ENCODE measurements at places on chromosomes 1 and 21.

DNA sequence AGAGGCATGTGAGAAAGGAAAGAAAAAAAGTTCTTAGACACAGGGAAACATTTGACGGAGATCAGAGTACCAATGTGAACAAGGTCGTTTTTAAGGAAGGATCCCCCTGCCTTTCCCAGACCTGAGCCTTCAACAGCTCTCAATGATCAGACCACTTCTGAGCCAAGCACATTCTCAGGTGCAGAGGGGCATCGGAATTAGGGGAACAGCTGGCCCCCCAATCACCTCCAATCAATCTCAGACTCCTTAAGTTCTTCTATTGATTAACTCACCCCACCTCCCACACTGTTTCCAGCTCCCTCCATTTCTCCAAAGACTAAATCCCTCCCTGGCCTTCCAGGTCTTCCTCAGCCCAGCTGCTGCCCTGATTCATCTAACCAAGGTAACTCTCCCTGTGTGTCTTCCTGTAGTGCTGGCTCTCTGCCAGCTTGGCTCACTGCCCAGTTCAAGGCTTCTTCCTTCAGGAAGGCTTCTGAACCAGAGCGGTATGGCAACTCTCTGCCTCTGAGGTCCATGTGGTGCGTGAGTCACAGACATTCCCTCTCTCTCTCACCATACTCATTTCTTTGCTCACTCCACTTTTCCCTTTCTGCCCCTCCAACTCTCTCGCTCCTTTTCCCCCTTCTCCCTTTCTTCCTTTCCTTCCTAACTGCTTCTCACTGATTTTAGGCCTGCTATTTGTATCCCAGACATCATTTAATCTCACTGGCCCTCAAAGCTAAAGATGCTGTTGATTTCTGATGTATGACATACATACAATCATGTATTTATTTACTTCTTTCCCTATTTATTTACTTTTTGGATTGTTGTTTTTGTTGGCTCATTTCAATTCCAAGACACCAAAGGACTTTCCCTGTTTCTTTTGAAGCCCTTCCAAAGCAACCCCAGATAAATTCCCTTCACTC lies 18.1 kb downstream of the CFAP45 start:
- peak; percentile 97 for DNase-seq

DNA sequence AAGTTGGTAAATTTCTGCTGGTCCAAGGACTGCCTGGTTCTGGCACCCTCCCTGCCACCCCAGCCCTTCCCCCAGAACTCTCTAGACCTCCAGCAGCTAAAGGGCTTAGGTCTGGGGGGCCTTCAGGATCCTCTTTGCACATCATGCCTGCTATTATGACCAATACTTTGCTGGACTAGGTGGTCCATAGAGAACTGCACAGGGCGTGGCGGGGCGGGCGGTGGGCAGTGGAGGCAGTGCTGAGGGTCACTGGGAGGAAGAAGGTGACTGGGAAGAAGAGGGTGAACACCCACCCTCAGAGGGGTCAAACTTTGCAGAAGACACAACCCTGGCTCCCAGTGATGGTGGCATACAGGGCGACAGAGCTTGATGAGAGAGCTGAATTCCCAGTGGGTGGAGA lies 18.2 kb downstream of the CDK18 start:
- DNase-seq, result no peak

- no peak for DNase-seq
Observed at GRCh38 chr1:85058311-85058710, 10.0 kb upstream of the MCOLN3 start.

DNA sequence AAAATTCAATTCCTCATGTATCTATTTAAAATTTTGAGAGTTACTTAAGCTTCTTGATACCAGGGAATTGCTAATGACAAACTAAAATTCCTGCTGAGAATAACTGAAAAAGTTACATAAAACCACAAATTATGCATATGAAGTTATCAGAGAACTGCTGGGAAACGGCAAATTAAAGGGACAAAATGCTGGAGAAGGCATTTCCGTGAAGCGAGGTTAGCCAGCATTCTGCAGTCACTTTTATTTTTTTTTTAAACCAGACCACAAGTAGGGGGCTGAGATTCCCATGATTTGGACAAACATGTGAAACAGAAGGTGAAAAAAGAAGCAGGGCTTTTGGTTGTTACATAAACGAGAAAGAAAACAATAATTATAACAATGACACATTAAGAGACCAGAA lies 737.6 kb upstream of the CHRM3 start:
- DNase-seq, result no peak

GRCh38 chr1:186022184-186022583 lies 288.0 kb downstream of the HMCN1 start:
- DNase-seq, result no peak

DNA sequence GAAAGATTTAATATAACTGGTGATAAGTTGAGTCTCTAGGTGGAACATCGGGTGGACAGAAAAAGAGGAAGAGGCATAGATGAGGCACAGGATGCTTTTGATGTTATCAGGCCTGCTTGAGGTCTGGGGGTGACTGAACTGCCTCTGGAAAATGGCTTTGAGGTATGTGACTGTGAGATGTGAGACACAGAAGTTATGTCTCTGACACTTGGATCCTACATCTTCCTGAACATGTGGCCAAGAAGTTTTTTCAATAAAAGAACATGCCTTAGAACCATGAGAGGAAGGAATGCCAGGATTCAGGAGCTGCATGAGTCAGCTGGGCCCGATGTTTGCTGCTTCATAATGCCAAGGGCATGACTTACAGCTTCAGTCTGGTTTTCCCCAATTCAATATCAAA lies 11.5 kb upstream of the AIM2 start:
- DNase-seq, result peak; percentile 87

DNA sequence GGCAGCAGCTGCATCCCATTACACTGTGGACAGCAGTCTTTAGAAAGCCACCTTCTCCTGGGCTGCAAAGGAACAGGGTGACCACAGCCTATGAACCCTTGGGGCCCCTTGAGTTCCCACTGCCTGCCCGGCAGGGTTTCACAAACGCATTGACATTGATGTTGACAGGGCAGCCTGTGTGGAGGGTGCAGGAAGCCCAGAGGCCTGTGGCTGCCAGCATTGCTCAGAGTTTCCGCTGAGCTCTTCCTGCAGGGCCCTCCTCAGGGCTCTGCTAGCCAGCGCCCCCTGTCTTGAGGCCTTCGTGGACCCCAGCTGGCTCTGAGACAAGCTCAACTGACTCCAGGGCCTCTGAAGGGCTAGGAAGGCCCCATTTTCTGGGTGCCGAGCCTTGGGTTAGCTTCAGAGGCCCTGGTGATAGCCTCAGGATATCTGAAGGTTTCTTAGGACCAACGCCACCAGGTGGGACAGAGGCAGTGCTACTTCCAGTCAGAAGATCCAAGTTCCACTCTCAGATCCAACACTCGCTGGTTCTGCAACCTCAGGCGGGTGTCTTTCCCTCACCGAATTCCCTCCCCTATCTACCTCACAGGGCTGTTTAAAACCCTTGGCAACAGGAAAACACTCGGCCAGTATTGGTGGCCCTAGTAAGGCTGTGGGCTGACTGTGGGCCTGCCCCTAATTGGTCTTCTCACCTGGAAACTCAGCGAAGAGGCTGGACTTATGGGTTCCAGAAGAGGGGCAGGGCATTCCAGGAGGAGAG lies 27.2 kb upstream of the EPS8L3 start:
- no peak for DNase-seq

GRCh38 chr1:208534599-208534897 lies 290.4 kb upstream of the PLXNA2 start:
- no peak for DNase-seq

- DNase-seq, result peak; percentile 5
Observed at GRCh38 chr1:22808676-22809483, 98.2 kb downstream of the EPHB2 start.

DNA sequence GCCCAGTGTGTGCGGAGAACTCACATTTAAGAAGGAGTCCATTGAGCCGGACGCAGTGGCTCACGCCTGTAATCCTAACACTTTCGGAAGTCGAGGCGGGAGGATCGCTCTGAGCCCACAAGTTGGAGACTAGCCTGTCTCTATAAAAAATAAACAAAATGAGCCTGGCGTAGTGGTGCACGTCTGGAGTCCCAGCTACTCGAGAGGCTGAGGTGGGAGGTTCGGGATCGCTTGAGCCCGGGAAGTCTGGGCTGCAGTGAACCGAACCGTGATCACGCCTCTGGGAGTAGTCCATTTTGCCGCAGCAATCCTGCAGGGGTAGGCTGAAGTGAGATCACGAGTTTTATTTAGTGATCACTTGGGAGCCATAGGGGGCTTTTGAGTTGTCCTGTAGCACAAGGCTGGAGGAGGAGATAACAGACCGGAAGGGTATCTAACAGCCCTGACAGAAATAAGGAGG lies 497 bp upstream of the FUCA1 start:
- no peak for DNase-seq

GRCh38 chr1:151976858-151977257 lies 16.8 kb downstream of the S100A10 start:
- no peak for DNase-seq

GRCh38 chr1:229019663-229020271 lies 251.1 kb upstream of the RAB4A start:
- DNase-seq, result no peak

DNA sequence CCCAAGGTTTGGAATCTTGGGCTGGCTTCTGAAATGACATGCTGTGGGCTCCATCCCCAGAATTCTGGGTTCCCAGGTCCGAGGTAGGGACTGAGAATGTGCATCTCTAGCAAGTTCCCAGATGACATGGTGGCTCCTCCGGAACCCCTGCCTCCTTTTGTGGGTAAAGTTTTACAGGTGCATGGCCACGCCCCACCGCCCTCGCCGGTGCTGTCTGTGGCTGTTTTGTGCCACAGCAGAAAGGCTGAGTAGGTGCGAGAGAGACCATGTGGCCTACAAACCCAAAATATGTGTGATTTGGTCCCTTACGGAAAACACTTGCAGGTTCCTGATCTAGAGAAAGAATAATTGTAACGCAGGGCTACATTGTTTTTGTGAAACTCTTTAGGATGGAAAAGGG lies 30.9 kb downstream of the SKI start:
- DNase-seq, result no peak

GRCh38 chr21:16280686-16281091 lies 550.9 kb downstream of the USP25 start:
- DNase-seq, result no peak

DNA sequence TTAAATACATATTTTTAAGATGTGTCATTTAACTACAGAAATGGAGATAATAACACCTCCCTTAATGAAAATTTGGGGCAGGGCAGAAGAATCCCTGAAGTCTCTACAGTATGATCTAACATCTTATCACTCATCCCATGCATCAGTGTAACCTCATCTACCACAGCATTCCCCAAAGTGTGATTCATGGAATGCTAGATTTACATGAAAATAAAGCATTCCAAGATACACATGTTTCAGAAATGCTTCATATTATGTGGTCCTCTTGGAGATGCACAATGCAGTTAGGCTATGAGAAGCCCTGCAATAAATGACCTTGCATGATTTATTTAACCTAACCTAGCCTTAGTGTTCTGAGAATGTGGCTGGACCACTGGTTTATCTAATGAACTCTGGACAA lies 166.9 kb upstream of the SYT6 start:
- DNase-seq, result peak; percentile 93

GRCh38 chr1:154759196-154759595 lies 110.9 kb downstream of the KCNN3 start:
- no peak for DNase-seq

DNA sequence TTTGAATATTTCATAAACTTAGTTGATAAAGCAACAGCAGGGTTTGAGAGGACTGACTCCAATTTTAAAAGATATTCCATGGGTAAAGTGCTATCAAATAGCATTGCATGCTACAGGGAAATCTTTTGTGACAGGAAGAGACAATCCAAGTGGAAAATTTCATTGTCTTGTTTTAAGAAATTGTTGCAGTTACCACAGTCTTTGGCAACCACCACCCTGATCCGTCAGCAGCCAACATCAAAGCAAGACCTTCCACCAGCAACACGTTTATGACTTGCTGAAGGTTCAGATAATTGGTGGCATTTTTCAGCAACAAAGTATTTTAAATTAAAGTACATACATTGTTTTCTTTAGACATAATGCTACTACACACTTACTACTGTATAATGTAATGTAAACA lies 47.8 kb downstream of the ADGRL4 start:
- no peak for DNase-seq

GRCh38 chr1:215215846-215216245 lies 133.3 kb downstream of the KCNK2 start:
- no peak for DNase-seq

DNA sequence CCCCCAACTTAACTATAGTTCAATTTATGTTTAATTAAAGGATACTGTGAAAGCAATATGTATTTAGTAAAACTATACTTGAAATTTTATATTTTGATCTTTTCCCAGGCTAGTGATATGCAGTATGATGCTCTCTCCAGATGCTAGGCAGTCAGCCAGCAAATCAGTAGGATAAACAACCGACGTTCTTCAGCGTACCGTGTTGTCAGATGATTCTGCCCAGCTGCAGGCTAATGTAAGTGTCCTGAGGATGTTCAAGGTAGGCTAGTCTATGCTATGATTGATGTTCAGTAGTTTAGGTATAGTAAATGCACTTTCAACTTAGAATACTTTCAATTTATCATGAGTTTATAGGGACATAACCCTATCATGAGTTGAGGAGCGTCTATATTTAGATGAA lies 762.6 kb downstream of the MRPL39 start:
- no peak for DNase-seq

- no peak for DNase-seq
Observed at GRCh38 chr1:154493276-154493675, 8.7 kb upstream of the TDRD10 start.

DNA sequence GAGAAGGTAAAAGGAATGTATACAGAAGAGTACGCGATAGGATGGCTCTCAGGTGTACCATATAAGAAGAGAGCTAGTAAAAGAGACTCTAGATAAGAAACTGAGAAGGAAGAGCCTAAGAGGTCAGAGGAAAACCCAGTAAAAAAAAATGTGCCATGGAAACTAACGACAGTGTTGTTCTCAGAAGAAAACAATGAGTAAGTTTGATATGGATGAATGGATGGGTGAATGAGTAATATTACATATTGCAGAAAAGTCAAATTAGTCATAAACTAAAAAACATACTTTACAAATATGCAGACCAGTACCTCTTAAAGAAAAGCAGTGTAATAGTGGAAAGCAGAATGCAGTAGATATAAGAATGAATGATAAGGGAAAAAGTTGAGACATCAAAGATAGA lies 316.2 kb downstream of the HMCN1 start:
- DNase-seq, result peak; percentile 24

GRCh38 chr1:236467327-236467641 lies 56.5 kb upstream of the LGALS8 start:
- no peak for DNase-seq

DNA sequence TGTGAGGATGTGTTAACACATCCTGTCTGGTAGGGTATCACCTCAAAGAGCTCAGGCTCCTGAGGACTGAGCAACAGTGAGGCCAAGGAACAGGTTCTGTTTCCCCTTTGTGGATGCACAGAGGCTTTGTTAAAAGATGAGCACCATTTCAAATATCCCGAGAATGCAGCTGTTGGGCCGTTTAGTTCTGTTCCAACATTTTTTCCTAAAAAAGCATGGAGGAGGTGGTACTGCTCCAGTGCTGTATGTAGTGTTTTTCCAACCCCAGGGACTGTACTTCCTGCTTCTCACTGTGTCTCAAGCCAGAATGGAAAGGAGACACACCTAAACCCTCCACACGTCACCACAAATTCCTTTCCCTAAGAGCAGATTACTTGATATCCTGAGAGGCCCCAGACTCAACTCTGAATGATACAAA lies 53.8 kb upstream of the BCL10 start:
- DNase-seq, result peak; percentile 83

Data from HS-5 (cell line).